ENCODE measurements at places on chromosomes 6 and 20.
A peak's percentile ranks its signal among the peaks of the same experiment; 100 is the strongest.

- no peak for DNase-seq
Measured at GRCh38 chr6:143110572-143110971, 49.9 kb downstream of the AIG1 start.

DNA sequence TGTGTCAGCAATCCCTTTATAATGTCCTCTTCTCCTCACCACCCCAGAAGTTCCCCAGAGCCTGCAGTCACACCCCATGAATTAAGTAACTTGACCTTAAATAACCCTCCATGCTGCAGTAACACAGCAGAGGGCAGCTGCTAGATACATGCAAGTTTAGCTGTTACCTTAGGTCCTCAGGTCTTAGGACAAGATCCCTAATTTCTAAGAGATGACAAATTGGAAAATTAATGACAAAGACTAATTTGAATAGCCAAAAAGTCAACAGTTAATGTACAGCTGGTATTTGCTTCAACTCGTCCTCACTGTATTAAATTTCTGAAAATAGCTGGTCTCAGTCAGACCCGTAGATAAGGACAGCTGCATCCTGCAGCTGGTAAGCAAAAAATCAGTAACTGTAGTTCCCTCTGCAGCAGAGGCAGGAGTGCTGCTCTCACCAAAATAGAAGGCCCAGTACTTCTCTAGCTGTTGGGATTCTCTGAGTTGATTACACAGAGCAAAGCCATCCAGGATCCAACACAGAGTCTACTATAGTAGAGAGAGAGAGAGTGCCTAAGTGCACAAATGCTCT lies 62.4 kb downstream of the TNFRSF21 start:
- DNase-seq: peak; percentile 61

- DNase-seq: no peak
Measured at GRCh38 chr20:1721687-1722512, 64.3 kb upstream of the SIRPG start.

DNA sequence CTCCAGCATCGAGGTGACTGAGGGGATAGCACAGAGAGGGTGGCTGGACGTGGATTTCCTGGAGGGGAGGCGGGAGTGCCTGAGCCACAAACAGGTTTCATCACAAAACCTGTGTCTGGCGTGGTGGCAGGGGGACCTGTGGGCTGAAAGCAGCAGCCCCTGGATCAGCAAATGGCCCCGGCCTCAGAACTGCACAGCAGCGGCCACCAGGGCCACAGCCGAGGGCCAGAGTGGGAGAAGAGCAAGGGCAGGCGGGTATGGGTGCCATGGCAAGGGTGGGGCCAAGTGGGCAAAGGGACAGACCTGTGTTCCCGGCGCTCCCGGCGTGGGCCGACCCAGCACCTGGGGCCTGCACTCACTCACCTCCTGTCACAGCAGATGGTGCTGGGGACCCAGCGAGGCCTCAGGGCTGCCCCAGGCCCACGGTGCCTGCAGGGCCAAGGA lies 19.0 kb downstream of the NTSR1 start:
- DNase-seq: no peak

DNA sequence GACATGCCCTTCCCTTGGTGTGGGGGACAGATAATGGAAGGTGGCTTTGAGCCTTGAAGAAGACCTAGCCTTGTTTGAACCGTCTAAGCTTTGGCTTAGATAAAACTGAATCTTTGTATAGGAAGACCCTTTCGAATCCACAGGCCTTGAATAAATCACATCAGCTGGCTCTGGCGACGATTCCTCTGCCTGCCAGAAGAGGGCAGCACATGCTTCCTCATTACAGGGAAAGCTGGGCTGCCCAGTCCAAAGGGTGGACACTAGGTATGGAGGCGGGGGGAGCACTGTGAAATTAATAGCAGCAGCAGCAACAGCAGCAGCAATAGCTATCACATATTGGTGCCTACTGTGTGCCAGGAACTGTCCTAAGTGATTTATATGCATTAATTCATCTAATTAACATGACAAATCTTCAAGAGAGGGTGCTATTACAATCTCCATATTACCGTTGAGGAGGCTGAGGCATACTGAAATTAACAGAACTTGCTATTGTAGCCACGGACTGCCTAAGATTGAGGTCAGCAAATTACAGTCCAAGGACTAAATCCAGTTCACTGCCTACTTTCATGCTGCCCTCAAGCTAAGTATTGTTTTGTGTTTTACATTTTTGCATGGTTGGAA lies 85.1 kb downstream of the CLIC5 start:
- peak; percentile 76 for DNase-seq

- DNase-seq: peak; percentile 31
Measured at GRCh38 chr20:1185790-1186334, 1.1 kb upstream of the TMEM74B start.

DNA sequence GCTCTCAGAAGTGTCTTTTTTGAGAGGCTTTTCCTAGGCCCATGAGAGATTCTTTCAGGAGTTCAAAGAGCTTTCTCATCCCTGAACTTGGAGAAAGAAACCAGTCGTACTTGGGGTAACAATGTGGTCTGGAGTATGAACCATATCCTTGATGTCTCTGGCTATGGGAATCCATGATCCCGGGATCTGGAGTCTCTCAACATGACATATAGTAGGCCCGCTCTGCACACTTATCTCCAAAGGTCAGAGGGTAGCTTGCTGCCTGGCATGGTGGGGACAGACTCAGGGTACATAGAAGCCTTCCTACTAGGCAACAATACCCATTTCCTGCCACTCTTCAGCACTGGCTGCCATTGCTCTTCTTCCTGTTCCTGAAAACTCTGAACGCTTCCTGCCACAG lies 42.2 kb upstream of the NFATC2 start:
- no peak for DNase-seq

Data from femur (tissue), 1 donor.